ENCODE measurements at places on chromosomes 11 and 22.

DNA sequence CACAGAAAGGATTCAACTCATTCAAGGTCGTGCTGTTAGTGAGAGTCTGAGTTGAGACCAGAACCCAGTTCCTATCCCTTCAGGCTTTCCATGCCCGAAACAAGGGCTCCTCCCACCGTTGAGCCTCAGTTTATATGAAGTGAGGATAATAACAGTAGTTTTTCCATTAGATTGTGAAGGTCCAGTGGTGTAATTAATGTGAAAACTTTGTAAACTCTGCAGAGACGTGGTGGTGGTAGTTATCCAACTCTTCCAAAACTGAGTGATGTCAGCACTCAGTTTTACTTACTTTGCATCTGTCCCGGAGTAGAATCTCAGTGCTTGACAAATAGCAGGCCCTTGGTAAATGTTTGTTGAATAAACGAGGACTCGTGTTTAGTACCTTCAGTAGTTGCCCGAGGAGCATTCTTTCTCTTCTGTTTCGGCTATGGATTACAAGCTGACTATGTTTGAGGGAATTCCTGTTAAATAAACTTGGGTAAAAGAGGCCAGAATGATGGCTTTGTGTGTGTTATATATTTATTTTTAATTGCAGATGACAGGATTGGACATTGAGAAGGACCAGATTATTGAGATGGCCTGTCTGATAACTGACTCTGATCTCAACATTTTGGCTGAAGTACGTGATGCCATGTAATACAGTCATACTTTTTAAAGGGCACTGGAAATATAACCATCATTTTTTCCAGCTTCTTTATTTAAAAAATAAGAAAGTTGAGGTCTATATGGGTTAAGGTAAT lies 1.0 kb downstream of the REXO2 start:
- no peak for DNase-seq

DNA sequence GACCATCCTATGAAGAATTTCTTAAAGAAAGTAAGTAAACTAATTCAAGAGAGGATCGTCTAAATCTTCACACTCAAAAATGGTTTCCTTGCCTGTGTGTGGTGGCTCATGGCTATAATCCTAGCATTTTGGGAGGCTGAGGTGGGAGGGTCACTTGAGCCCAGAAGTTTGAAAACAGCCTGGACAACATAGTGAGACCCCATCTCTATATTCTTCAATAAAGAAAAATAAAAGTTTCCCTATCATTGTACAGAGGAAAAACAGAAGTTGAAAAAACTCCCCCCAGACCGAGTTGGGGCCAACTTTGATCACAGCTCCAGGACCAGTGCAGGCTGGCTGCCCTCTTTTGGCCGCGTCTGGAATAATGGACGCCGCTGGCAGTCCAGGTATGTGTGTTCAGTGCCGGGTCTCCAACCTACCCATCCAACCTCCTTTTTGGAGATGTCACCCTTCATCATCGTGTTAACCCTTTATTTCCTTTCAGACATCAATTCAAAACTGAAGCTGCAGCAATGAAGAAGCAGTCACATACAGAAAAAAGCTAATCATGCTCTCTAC lies 3.0 kb downstream of the RPS25 start:
- DNase-seq: no peak

DNA sequence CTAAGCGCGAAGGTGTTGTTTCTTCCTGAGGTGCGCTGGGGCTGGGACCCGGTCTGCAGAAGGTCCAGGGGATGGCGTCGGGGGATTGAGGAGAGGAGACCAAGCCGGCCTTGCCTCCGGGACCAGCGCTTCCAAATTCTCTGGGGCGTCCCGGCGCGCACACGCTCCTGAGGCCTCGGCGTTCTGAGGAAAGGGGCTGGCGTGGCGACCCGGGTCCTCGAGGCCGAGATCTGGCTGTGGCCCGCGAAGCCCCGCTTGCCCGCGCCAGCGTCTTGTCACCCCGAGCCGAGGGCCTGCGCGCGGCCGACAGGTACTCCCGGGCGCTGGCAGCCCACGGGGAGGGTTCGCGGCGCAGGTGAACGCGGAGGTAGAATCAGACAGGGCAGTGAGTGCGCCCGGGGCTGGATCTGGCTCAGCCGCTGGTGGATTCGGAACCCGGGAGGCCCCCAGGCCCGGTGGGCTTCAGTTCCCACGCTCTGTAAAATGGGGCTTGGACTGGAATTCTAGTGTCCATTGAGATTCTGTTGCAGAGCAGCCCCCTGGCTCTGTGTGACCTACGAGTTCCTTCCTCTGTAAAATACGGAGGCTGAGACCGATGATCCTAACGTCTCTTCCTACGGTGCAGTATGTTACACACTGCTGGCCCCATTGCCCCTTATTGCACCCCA lies 14.7 kb downstream of the SSH3 start:
- no peak for DNase-seq

GRCh38 chr11:134572741-134573675 lies 161.0 kb upstream of the B3GAT1 start:
- no peak for DNase-seq

- DNase-seq: no peak
These were observed 57.2 kb downstream of the NAV2 start for GRCh38 chr11:19769820-19770219.

All from GM06990 (cell line).